ENCODE measurements at places on chromosomes 12 and 14.
A peak's percentile ranks its signal among the peaks of the same experiment; 100 is the strongest.

- no peak overlapping the region for H3K27ac ChIP-seq
- peaks cover 6% of the 10 kb centered on the region for H3K36me3 ChIP-seq
- DNase-seq: no peak
- H3K27me3 ChIP-seq: no peaks in the 10 kb centered on the region
Observed at GRCh38 chr14:52609445-52610044, 56.9 kb downstream of the GPR137C start.

DNA sequence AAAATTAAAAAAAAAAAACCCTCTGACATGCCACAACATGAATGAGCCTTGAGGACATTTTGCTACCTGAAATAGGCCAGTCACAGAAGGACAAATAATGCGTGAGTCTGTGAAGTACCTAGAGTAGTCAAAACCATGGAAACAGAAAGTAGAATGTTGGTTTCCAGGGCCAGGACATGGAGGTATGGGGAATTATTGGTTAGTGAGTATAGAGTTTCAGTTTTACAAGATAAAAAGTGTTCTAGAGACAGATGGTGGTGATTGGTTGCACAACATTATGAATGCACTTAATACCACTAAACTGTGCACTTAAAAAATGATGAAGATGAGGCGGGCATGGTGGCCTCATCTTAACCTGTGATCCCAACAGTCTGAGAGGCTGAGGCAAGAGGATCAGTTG, 47.6 kb upstream of the ZFP36L1 start:
- DNase-seq: no peak
- peaks cover 43% of the 10 kb centered on the region for H3K4me1 ChIP-seq
- peak overlapping the region; percentile 93 for H3K27ac ChIP-seq

DNA sequence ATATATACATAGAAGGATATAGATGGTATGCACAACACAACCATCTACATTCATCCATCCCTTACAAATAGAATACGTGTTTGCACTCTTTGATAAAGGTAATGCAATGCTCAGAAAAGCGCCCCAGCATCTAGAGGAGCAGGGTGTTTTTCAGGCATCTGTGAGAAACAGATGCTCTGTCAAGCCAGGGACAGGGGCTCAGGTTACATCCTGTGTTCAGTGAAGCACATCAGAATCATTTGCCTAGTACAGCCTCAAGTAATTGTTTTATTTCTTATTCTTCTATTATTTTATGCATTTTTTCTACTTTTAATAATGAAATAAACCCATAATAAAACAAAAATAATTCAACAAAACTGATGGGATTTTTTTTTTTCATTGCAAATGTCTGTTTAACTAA, 50.5 kb upstream of the HIF1A start:
- H3K4me1 ChIP-seq: peaks cover 37% of the 10 kb centered on the region
- no peaks in the 10 kb centered on the region for H3K36me3 ChIP-seq
- H3K27me3 ChIP-seq: no peaks in the 10 kb centered on the region
- no peak overlapping the region for H3K4me3 ChIP-seq

DNA sequence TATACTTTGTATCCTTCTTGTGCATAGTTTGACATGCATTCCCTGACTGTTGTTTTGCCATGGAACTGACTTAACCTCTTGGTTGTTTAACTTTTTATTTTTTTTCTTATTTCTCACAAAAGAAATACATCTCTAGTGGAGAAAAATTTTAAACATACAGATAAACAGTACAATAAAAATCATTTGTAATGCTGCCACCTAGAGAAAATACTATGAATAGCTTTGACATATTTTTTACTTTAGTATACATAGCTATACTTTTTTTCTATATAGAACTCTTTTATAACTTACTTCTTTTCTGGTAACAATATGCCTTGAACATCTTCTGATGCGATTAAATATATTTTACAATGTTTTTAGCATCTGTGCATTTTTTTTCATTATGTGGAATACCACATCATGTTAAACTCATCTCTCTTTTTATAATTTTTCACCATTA, 184.5 kb downstream of the AKAP6 start:
- no peaks in the 10 kb centered on the region for H3K36me3 ChIP-seq
- no peak overlapping the region for H3K4me3 ChIP-seq
- peaks cover 51% of the 10 kb centered on the region for H3K4me1 ChIP-seq
- peak overlapping the region; percentile 77 for H3K27ac ChIP-seq
- no peak for DNase-seq

DNA sequence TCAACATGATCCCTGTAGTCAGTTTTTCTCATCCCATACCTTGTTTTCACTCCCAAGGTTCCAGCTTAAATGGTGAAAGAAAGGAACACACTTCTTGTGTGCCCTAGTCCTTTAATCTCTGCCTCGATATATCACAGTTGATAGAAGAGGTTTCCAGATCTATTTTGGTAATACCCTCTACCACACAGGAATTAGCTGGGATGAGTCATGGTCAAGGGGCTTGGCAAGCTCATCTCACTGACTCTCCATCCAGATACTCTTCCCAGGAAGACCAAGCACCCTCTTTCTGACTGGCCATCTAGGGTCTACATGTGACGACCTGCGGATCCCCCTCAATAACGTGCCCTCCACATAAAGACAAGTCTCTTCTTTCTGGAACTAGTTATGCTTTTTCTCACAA, 277.9 kb downstream of the ITPR2 start:
- H3K36me3 ChIP-seq: no peaks in the 10 kb centered on the region
- H3K4me3 ChIP-seq: no peak overlapping the region
- no peak for DNase-seq

DNA sequence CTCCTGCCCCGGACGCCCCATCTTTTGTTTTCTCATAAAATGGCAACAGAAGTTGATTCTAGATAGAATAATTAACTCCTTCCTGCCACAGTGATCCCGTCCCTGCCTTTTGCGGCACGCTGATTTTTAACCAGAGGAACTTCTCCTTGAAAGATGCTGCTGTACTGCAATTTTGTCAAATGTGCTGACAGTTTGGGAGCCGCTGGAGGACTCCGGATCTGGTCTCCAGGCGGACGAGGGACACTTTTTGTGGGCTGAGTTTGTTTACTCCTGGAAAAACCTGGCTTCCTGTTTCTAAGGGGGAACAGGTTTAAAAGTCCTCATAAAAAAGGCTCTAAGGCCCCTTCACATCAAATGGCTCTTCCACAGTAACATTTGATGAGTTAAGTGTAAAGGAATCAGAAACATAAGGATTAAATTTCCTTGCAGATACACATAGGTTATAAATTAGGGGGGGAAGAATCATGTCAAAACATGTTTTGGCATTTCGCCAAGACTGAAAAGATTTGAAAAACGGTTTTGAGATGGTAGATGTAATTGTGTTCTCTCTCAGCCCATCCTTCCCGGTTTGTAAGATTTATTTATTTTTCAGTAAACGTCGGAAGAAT, 15.5 kb downstream of the FZD10 start:
- DNase-seq: no peak
- no peak overlapping the region for H3K4me3 ChIP-seq
- peaks cover 3% of the 10 kb centered on the region for H3K27me3 ChIP-seq
- no peaks in the 10 kb centered on the region for H3K4me1 ChIP-seq
- H3K36me3 ChIP-seq: no peaks in the 10 kb centered on the region

DNA sequence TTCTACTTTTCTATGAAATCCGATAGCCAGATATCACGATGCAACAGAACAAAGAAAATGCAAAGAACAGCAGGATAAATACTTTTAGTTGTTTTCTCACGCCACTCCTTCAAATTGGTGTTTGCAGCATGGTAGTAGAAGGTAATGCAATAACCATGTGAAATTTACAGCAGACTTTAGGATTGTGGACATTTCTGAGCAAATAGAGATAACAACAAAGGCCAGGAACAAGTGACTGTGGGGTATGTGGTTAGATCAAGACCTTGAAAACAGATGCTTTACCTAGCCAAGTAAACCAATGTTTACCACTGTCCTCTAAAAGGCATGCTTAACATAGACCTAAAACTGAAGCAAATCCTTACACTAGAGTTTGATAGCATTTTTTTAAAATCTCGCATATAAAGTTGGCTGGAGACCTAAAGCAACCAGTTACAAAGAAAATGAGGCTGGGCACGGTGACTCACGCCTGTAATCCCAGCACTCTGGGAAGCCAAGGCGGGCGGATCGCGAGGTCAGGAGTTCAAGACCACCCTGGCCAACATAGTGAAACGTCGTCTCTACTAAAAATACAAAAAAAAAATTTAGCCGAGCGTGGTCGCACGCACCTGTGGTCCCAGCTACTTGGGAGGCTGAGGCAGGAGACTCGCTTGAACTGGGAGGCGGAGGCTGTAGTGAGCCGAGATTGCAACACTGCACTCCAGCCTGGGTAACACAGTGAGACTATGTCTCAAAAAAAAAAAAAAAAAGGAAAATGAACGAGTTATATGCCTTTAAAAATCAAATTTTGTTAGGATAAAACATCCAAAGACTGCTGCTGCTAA, 123.2 kb upstream of the FOXN3 start:
- H3K4me1 ChIP-seq: peaks cover 46% of the 10 kb centered on the region
- H3K36me3 ChIP-seq: peaks cover 4% of the 10 kb centered on the region
- no peaks in the 10 kb centered on the region for H3K27me3 ChIP-seq
- H3K4me3 ChIP-seq: peak overlapping the region; percentile 22
- H3K27ac ChIP-seq: peak overlapping the region; percentile 88

DNA sequence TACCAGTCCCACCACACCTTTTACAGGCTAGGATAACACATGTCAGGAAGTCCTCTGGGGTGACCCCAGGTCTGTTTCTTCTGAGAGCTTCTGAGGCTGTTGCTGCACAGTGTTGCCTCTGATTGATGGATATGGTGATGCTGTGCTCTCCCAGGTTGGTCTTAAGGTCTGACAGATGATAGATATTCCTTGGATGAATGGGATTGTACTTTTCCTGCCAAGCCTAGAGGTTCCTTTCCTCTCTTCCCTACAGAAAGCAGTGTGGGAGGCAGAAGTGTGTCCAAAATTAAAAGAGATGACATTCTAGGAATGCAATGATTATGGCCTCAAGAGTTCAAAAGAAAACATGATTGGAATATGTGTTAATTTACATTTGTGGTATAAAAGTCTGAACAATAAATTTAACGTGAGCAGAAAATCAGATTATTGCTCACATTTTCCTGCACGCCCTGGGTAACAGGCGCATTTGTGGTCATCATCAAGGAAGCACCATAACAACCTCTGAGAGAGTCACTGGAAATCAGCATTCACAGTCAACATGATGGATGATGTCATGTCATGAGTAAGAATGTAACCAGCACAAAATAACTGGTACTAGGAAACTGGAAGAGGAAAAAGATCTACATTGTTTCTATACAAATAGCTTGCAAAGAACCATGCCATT, 73.7 kb downstream of the BBS10 start:
- H3K27ac ChIP-seq: no peak overlapping the region
- no peak overlapping the region for H3K4me3 ChIP-seq
- H3K4me1 ChIP-seq: peaks cover 76% of the 10 kb centered on the region
- no peak for DNase-seq
- H3K36me3 ChIP-seq: no peaks in the 10 kb centered on the region
- H3K27me3 ChIP-seq: no peaks in the 10 kb centered on the region

DNA sequence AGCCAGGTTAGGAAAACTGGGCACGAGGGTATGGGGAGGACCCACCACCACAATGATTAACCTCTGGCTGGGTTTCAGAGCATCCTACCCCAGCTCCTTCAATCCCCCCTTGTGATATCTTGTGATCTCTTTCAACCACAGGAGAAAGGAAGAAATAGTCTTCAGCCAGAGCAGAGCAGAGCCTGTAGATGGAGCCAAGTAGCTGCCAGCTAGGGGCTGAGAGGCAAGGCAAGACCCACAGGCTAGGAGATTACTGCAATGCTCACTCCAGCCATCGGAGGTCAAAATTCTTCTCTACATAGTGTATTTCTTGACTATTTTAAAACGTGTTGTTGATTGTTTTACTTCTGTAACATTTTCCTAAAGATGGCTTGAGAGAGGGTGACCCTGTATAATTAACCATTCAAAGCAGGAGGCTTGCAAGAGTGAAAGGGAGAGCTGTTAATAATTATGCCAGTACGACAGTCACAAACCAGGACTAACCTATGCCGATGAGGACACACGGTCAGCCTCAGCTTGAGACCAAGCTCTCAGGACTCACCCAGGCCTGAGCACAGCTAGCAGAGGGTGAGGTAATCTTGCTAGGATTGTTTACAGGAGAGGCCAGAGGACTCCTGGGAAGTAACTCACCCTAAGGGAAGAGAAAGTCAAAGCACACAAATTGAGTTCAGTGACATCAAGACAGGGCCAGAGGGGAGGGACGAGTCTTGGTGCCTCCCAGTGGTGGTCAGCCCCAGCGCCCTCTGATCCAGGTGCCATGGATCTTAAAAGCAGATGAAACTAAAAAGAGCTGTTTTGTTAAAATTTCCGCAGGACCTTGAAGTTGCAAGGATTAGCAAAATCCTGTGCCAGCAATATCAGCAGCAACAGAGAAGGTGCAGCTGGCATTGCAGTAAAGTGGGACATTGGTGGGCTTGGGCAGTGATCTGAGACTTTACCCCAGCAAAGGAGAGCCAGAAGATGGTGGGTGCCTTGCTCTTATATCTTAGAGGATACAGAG, 29.8 kb upstream of the CDKN3 start:
- H3K4me3 ChIP-seq: no peak overlapping the region
- peaks cover 20% of the 10 kb centered on the region for H3K4me1 ChIP-seq
- peaks cover 8% of the 10 kb centered on the region for H3K27me3 ChIP-seq
- no peaks in the 10 kb centered on the region for H3K36me3 ChIP-seq
- peak overlapping the region; percentile 83 for H3K27ac ChIP-seq

- DNase-seq: no peak
- peaks cover 30% of the 10 kb centered on the region for H3K27me3 ChIP-seq
- no peak overlapping the region for H3K27ac ChIP-seq
- no peak overlapping the region for H3K4me3 ChIP-seq
Observed at GRCh38 chr12:113439606-113440030, 17.4 kb downstream of the SDSL start.

DNA sequence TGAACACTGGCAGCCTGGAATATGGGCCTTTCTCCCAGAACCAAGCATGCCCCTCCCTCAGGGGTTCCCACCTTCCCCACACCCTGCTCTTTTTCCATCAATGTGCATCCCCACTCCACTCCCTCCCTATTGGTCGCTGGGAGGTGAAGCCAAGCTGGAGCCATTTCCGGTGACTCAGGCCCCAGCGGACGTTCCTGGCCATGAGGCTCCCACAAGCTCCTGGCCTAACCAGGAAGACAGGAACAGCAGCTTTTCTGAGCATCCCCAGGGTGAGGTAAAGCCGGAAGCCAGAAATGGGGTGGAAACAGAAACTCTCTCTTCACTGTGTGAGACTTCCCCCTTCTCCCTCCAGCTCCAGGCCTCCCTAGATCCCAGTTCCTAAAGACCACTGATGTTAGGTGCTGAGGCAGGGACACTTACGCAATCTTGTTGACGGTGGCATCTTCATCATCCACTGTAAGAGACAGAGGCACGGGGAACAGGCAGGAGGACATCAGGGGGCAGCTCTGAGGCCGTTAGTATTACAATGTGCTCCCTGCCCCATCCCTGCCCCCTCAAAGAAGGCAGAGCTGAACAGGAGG, 5.1 kb downstream of the LMBR1L start:
- H3K27me3 ChIP-seq: no peaks in the 10 kb centered on the region
- DNase-seq: no peak
- no peak overlapping the region for H3K4me3 ChIP-seq
- H3K36me3 ChIP-seq: peaks cover 23% of the 10 kb centered on the region
- peaks cover 19% of the 10 kb centered on the region for H3K4me1 ChIP-seq
